ENCODE measurements at places on chromosomes 11 and 22. TPM values are rescaled to one million over a fixed set of nuclear protein-coding genes. Genes with fewer than 3 reads are reported as not detected.

Gene MYEOV
- total RNA-seq: not detected

Gene NAV2
- total RNA-seq: 57.0 TPM

Gene FGF3
- not detected for total RNA-seq

Gene TMEM25
- 56.3 TPM for total RNA-seq

Gene RCOR2
- total RNA-seq: not detected

Gene TYR
- total RNA-seq: not detected

Gene XNDC1N
- 9.0 TPM for total RNA-seq

Gene NXPE1
- not detected for total RNA-seq

Gene KDM4E
- total RNA-seq: not detected

Gene TREH
- not detected for total RNA-seq

- H3K36me3 ChIP-seq: no peaks in the 10 kb centered on the region
- H3K4me1 ChIP-seq: no peaks in the 10 kb centered on the region
- H3K27me3 ChIP-seq: no peaks in the 10 kb centered on the region
- no peak overlapping the region for H3K27ac ChIP-seq
Observed at GRCh38 chr22:48054596-48054995, 1292.1 kb downstream of the TBC1D22A start.

GRCh38 chr11:10484461-10485180 is 29.6 kb downstream of the AMPD3 start:
- no peak overlapping the region for H3K27ac ChIP-seq
- no peaks in the 10 kb centered on the region for H3K4me1 ChIP-seq
- no peak for DNase-seq
- H3K4me3 ChIP-seq: no peak overlapping the region

DNA sequence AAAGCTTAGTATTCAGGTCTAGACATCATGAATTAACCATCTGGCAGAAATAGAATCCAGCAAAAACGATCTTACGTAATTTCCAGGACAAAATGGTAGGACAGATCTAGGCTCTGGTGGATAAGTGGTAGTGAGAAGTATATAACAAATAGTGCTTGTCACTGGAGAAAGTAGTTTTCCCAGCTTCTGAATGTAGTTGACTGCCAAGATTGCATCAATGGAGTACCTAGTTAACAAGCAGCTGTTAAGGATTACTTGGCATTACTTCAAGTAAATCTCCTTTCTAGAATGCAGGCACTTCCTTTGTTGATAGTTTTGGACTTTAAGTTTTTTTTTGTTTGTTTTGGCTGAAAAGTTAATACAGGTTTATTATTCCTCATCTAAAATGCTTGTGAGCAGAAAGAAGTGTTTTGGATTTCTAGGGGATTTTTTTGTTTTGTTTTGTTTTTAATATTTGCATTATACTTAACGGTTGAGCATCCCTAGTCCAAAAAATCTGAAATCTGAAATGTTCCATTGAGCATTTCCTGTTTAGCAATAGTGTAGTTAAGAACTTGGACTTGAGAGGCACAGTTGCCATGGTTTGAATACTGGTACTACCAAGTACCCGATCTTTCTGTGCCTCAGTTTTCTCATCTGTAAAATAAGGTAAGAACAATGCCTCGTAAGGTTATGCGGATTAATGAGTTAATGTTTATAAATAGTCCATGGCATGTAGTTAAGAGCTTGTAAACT is 20.3 kb downstream of the FAM118B start:
- H3K4me3 ChIP-seq: no peak overlapping the region
- peaks cover 16% of the 10 kb centered on the region for H3K36me3 ChIP-seq
- no peaks in the 10 kb centered on the region for H3K27me3 ChIP-seq
- H3K4me1 ChIP-seq: no peaks in the 10 kb centered on the region
- no peak for DNase-seq

- no peaks in the 10 kb centered on the region for H3K27me3 ChIP-seq
- DNase-seq: no peak
- peaks cover 10% of the 10 kb centered on the region for H3K4me1 ChIP-seq
- H3K4me3 ChIP-seq: no peak overlapping the region
Observed at GRCh38 chr11:116175707-116176106, 597.1 kb downstream of the BUD13 start.

GRCh38 chr22:36328635-36329253 is 59.0 kb downstream of the MYH9 start:
- DNase-seq: no peak
- peak overlapping the region; percentile 99 for H3K27ac ChIP-seq
- peak overlapping the region; percentile 34 for H3K4me3 ChIP-seq
- peaks cover 40% of the 10 kb centered on the region for H3K36me3 ChIP-seq
- no peaks in the 10 kb centered on the region for H3K27me3 ChIP-seq
- H3K4me1 ChIP-seq: peaks cover 100% of the 10 kb centered on the region

DNA sequence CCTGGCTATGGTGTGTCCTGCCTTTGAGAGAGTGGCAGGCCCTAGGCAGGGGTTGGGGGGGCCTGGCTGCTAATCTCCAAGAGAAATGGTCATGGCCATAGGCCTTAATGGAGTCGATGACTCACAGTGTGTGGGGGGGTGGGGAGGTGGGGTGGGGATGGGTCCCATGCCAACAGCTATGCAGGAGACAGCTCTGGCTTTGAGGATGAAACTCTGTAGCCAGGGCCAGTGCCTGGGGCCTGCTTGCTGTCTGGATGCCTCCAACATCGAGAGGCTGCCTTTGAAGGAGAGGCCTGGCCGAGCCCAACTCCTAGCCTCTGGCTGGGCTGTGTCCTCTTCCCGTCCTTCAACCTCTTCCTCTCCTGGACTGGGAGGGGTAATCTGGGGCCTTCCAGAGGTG is 23.9 kb upstream of the TSPAN18 start:
- no peaks in the 10 kb centered on the region for H3K27me3 ChIP-seq
- DNase-seq: no peak
- no peak overlapping the region for H3K27ac ChIP-seq
- H3K4me1 ChIP-seq: peaks cover 24% of the 10 kb centered on the region
- no peak overlapping the region for H3K4me3 ChIP-seq
- no peaks in the 10 kb centered on the region for H3K36me3 ChIP-seq

DNA sequence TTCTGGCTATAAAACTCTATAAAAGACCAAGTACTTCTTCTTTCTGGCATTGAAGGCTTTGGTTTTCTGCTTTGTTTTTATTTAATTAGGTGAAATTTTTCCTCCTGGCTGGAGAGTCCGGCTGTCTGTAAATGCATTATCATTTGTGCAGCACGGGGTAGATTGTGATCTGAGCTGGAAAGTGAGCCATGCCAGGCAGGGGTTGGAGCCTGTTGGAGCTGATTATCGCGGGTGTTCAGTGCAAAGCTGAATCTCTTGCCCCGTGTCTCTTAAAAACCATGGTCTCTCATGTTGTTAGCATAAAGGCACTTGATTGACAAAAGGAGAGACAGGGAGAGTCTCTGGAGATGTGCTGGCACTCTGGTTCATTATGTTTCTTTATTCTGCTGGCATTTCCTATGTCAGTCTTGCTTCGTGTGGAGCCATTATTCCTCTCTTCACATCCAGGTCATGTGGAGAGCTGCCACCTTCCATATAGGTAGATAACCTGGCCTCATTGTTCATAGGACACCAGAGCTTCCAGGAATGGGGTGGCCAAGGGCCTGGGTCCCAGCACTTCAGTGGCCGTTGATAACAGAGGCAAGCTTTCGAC is 75.2 kb downstream of the LDLRAD3 start:
- no peak for DNase-seq
- no peak overlapping the region for H3K4me3 ChIP-seq
- H3K27me3 ChIP-seq: no peaks in the 10 kb centered on the region

GRCh38 chr22:39188809-39189208 is 36.3 kb upstream of the CBX7 start:
- H3K36me3 ChIP-seq: no peaks in the 10 kb centered on the region
- DNase-seq: no peak
- no peaks in the 10 kb centered on the region for H3K27me3 ChIP-seq
- H3K4me3 ChIP-seq: no peak overlapping the region
- H3K27ac ChIP-seq: no peak overlapping the region
- peaks cover 15% of the 10 kb centered on the region for H3K4me1 ChIP-seq

- H3K27me3 ChIP-seq: no peaks in the 10 kb centered on the region
- H3K4me3 ChIP-seq: no peak overlapping the region
- DNase-seq: no peak
- no peaks in the 10 kb centered on the region for H3K36me3 ChIP-seq
- H3K4me1 ChIP-seq: peaks cover 50% of the 10 kb centered on the region
- peak overlapping the region; percentile 22 for H3K27ac ChIP-seq
Observed at GRCh38 chr22:29885610-29886009, 2.6 kb downstream of the MTMR3 start.

DNA sequence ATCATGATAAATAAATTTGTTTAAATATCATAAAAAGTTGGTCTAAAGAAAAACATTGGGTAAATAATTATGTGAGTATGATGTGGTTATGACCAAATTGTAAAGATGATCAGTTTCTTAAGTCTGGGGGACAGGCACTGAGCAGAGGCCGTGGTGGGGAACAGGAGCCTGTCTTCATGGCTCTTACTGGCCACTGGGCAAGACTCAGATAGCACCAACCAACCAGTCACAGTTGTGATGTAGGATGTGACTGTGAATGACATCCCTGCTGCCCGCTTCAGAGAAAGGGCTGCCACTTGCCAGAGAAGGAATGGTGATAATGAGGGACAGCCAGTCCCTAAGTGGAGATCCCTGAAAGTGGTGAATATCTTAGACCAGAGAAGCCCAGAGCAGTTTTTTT is 7.0 kb downstream of the PTPRJ start:
- no peak for DNase-seq
- H3K4me3 ChIP-seq: no peak overlapping the region
- no peaks in the 10 kb centered on the region for H3K36me3 ChIP-seq
- H3K27ac ChIP-seq: peak overlapping the region; percentile 63

DNA sequence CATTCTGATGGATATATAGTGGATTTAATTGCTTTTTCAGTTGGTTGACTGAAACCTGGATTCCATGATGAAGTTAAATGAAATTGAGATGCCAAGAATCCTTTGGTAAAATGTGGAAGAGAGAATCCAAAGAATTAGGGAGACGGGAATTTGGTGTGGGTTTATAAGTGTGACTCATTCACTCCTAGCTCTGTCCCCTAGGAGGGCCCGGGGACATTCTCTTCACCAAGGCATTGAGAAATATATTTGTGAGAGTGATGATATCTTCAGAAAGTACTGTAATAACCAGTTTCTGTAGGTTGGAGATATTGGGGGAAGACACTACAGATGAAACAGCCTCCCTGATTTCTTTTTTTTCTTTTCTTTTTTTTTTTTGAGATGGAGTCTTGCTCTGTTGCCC is 13.6 kb upstream of the PHOX2A start:
- H3K4me1 ChIP-seq: no peaks in the 10 kb centered on the region
- H3K36me3 ChIP-seq: no peaks in the 10 kb centered on the region
- H3K4me3 ChIP-seq: no peak overlapping the region
- no peaks in the 10 kb centered on the region for H3K27me3 ChIP-seq
- DNase-seq: no peak

DNA sequence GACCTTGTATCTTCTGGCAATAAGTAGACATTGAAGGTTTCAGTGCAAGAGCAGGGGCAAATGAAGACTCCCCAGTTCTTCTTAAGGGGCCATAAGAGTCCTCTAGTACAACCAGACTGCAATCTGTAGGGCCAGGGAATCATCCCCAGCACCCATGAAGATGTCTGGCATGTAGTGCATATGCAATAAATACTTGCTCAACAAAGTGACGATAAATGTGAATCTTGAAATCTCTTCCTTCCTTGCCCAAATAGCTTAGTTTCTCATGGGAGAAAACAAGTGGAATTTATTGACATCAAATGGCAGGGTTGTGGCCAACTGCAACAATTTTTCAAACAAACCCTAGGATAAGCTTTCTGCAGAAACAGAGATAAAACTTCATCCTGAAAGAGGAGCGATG is 107.6 kb downstream of the ABTB2 start:
- H3K27me3 ChIP-seq: no peaks in the 10 kb centered on the region
- DNase-seq: no peak
- no peaks in the 10 kb centered on the region for H3K36me3 ChIP-seq
- H3K4me3 ChIP-seq: no peak overlapping the region
- H3K27ac ChIP-seq: no peak overlapping the region
- peaks cover 19% of the 10 kb centered on the region for H3K4me1 ChIP-seq

DNA sequence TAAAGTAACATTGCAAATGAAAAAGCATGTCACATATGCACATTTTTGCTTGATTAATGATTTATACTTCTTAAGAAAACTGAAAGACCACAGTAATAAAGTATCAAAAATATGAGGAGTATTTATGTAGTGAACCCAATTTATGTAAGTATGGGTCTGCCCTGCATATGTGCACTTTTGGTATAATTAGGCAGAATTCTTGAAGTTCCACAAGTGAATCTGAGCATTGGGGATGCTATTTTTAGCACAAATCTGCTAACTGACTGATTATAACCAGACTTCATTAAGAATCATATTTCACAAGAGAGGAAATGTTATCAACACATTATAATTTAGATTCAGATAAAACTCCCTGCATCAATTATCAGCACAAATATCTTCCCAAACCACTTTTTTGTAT is 407.1 kb upstream of the LRRC4C start:
- H3K4me3 ChIP-seq: no peak overlapping the region
- no peaks in the 10 kb centered on the region for H3K27me3 ChIP-seq
- H3K27ac ChIP-seq: no peak overlapping the region
- no peaks in the 10 kb centered on the region for H3K4me1 ChIP-seq
- no peak for DNase-seq

- H3K36me3 ChIP-seq: no peaks in the 10 kb centered on the region
- peak overlapping the region; percentile 29 for H3K27ac ChIP-seq
- no peak for DNase-seq
- no peak overlapping the region for H3K4me3 ChIP-seq
- no peaks in the 10 kb centered on the region for H3K27me3 ChIP-seq
- peaks cover 35% of the 10 kb centered on the region for H3K4me1 ChIP-seq
Observed at GRCh38 chr11:122215244-122215992, 99.4 kb upstream of the BLID start.

DNA sequence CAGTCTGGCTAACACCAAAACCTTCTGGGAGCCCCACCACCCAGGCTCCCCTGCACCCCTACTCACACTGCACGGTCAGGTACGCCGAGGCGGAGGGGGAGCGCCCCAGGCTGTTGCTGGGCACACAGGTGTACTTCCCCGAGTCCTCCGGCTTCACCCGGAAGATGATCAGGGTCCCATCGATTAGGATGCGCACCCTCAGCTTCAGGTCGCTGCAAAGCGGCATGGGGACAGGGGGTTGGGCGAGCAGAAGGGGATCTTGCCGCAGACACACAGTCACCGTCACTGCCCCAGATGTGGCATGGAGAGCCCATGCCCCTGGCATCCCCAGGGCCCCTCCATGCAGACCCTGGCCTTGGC is 21.2 kb downstream of the IGSF9B start:
- peaks cover 56% of the 10 kb centered on the region for H3K4me1 ChIP-seq
- H3K27ac ChIP-seq: peak overlapping the region; percentile 68
- H3K27me3 ChIP-seq: no peaks in the 10 kb centered on the region
- no peak for DNase-seq

- no peak overlapping the region for H3K4me3 ChIP-seq
- DNase-seq: no peak
- peaks cover 24% of the 10 kb centered on the region for H3K4me1 ChIP-seq
- H3K27me3 ChIP-seq: no peaks in the 10 kb centered on the region
Observed at GRCh38 chr11:12809864-12810567, 135.8 kb downstream of the TEAD1 start.
